ENCODE measurements at places on chromosomes 1 and 21.

DNA sequence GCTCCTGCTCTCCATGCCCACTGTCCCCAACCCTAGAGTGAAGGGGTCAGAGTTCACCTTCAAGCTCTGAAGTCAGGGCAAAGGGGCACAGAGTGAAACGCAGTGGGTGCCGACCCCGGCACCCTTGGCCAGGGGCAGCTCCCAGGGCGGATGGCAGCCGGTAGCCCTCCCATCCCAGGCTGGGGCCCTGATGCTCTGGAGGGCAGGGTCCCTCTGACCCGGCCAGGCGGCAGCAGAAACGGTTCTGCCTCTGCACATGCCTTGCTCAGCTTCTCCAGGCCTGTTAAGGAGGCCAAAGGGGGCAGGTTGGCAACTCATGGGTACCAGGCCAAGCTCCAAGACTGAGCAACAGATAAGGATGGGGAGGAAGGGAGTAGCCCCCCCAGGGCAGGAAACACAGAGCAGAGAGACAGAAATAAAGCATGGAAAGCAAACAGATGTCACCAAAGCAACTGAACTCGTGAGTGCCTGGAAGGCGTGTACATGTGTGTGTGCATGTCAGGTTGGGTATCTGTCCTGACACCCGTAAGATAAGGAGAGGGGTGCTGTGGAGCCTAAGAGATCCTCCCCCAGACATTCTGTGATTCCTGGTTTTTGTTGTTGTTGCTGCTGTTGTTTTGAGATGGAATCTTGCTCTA lies 112.3 kb upstream of the IFFO2 start:
- no peak for DNase-seq

DNA sequence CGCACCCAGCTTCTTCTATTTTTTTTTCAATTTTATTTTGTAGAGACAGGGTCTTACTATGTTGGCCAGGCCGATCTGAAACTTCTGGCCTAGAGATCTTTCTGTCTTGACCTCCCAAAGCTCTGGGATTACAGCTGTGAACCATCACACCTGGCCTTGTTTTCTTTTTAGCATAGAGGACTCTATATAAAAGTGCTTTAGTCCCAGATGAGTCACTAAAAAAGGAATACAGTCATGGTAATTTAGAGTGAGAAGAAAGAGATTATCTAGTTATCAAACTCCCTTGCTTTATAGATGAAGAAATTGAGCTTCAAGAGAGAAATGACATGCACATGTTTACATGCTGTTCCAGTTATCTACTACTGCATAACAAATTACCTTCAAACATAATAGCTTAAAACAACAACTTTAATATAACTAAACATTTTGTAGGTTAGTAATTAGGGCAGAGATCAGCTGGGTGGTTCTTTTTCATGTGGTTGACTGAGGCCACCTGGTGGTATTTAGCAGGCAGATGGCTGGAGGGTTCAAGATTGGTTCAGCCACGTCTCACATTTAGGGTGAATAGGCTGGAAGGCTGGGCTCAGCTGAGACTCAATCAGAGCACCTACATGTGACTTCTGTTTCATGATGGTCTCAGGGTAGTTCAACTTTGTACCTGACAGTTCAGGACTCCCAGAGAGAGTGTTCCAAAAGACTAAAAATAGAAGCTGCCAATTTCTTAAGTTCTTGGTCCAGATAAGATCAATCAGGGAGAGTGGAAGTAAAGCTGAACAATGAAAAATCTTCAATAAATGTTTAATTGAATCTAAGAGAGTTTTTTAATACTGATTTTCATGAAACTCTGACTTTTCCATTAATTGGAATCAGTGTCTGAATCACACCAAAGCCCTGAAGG lies 16.9 kb upstream of the MTF2 start:
- no peak for DNase-seq

- DNase-seq, result no peak
These were observed 108.0 kb downstream of the HMGB4 start for GRCh38 chr1:33971913-33972312.

- DNase-seq, result no peak
These were observed 25.8 kb downstream of the CCN1 start for GRCh38 chr1:85606414-85606800.

- DNase-seq, result no peak
These were observed 73.9 kb downstream of the HLX start for GRCh38 chr1:220952961-220953643.

GRCh38 chr1:156601122-156601830 lies at the start of gene GPATCH4:
GPATCH4 (minus strand) TSS chr1:156601479.
- DNase-seq, result peak; percentile 63

DNA sequence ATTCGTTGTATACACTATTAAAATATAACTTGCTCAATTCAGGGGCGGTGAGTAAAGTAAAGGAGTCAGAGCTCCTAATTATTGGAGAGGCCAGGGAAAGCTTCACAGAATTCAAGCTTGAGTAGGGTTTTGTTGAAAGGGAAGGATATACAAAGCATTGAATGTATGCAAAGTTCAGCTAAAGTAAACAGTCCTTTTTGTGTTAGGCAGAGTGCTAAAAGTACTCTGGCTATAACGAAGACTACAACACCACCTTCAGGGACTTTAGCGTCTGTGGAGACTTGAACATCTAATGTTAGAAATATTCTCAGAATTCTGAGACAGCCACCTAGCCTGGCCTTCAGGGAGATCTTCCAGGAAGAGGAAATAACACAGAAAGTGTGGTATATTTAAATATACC lies 1.1 kb downstream of the FALEC start:
- DNase-seq, result no peak

DNA sequence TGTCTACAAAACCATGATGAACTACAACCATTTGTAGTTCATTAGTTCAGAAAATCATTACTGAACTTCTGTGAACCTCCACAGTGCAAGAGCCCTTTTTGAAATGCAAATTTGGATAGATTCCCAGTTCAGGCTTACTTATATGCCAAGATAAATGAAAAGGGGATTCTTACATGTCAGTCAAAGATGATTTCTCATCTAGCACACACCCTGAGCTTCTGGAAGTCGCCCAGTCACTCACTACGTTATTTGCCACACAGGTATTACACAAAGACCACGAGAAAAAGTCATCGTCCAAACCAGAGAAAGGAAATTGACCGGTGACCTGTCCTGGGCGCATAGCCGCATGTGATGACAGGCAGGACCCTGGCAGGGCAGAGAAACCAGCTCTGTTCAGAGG lies 41.8 kb downstream of the ETS2 start:
- no peak for DNase-seq

DNA sequence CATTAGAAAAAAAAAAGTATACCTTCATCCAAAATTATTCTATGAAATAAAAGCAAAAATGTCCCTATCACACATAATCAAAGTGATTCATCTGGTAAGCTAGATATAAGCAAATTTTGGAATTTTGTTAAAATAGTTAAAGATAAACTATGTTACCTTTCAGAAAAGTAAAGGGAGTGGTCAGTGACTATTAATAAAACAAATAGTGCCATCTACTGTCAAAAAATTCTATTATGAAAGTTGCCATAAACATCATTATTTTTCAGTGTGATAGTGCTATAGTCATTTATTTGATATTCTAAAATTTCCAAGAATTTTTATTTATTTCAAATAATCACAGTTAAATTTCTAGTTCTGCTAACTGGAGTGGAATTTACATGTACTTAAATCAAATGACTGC lies 803.7 kb downstream of the KCNT2 start:
- no peak for DNase-seq

GRCh38 chr21:31514598-31514997 lies 144.9 kb upstream of the SOD1 start:
- no peak for DNase-seq

Measured in NCI-H2081 treated with DMSO at 0.1 percent for 48 hours (cell line).